ENCODE measurements at places on chromosomes 5 and 9. TPM values are rescaled to one million over a fixed set of nuclear protein-coding genes. Genes with fewer than 3 reads are reported as not detected.

- no peak overlapping the region for H3K4me3 ChIP-seq
- DNase-seq = no peak
- H3K27ac ChIP-seq = no peak overlapping the region
- H3K36me3 ChIP-seq = no peaks in the 10 kb centered on the region
Observed at GRCh38 chr5:21581508-21581907, 1271.6 kb downstream of the CDH12 start.

DNA sequence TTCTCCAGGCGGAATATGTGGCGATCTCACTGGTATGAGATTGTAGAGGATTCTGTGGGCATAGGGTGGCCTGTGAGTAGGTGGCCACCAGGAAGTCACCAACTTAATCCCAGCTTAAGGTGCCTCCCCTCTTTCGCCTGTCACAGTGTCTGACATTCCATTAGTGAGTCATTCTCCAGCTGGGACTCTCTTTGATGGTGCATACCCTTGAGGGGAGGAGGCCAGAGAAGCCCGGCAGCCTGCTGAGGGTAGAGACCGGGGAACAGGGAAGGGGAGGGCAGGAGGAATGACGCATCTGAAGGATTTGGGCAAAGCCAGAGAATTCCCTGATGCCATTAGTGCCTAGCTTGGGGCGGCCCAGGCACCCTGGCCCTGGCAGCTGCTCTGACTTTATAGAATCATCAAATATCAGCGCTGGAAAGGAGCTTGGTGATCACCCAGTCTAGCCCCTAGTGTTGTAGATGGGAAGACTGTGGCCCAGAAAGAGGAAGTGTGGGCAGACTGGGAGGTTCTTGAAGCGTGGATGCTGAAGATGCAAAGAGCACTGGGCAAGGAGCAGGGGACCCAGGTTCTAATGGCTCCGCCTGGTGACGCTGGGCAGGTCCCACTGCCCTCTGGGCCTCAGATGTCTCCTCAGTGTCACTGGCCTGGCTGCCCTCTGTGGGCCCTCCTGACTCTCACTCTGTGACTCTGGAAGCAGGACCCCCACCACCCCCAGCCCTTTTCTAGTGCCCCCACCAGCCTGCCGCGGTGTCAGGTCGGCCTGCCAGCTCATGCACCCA is 41.4 kb downstream of the DAB2IP start:
- no peaks in the 10 kb centered on the region for H3K4me1 ChIP-seq
- no peaks in the 10 kb centered on the region for H3K27me3 ChIP-seq
- DNase-seq = no peak
- H3K36me3 ChIP-seq = no peaks in the 10 kb centered on the region
- no peak overlapping the region for H3K27ac ChIP-seq

DNA sequence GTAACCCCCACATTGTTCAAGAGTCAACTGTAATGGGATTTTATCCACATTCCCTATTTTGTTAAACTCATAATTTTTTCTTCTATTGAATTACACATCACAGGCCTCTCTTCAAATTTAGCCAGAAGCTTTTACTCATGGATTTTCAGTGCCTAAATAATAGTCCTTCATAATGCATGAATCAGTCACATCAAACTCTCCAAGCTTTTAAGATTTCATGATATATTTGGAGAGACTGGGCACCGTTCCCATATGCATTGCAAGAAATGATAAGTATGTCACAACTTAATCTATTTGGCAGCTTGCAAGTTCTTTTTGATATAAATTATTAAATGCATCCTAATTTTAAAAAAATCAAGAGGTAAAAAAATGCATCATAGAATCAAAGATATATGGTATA is 465.9 kb downstream of the DMAC1 start:
- no peak overlapping the region for H3K4me3 ChIP-seq
- DNase-seq = no peak
- H3K27ac ChIP-seq = no peak overlapping the region
- no peaks in the 10 kb centered on the region for H3K27me3 ChIP-seq

DNA sequence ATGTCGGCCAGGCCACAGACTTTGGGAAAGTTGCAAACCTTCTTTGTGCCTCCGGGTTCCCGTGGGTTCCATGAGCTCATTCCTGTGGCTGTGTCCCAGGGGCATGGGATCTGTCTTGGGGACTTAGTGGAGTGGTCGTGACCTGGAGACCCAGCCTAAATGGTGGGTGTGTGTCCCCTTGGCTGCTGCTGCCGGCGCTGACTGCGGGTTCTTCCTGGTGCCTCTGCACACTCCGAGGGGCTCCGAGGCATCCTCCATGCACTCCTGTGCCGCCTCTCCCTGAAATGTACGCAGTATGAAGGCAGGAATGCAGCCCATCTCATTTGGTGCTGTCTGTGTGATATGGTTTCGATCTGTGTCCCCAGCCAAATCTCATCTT is 21.0 kb upstream of the SLC2A6 start:
- no peaks in the 10 kb centered on the region for H3K4me1 ChIP-seq
- DNase-seq = no peak
- H3K27me3 ChIP-seq = no peaks in the 10 kb centered on the region

GRCh38 chr9:119339056-119339455 is 30.2 kb downstream of the BRINP1 start:
- no peaks in the 10 kb centered on the region for H3K27me3 ChIP-seq
- no peaks in the 10 kb centered on the region for H3K36me3 ChIP-seq
- DNase-seq = no peak
- no peak overlapping the region for H3K4me3 ChIP-seq
- no peak overlapping the region for H3K27ac ChIP-seq
- no peaks in the 10 kb centered on the region for H3K4me1 ChIP-seq

- no peaks in the 10 kb centered on the region for H3K4me1 ChIP-seq
- no peaks in the 10 kb centered on the region for H3K36me3 ChIP-seq
- no peak overlapping the region for H3K27ac ChIP-seq
- no peaks in the 10 kb centered on the region for H3K27me3 ChIP-seq
- no peak overlapping the region for H3K4me3 ChIP-seq
- DNase-seq = no peak
Observed at GRCh38 chr5:149767281-149767550, 37.1 kb downstream of the PPARGC1B start.

GRCh38 chr5:98460536-98460935 is 312.9 kb upstream of the RGMB start:
- no peak overlapping the region for H3K4me3 ChIP-seq
- H3K4me1 ChIP-seq = no peaks in the 10 kb centered on the region
- no peak for DNase-seq
- no peak overlapping the region for H3K27ac ChIP-seq

DNA sequence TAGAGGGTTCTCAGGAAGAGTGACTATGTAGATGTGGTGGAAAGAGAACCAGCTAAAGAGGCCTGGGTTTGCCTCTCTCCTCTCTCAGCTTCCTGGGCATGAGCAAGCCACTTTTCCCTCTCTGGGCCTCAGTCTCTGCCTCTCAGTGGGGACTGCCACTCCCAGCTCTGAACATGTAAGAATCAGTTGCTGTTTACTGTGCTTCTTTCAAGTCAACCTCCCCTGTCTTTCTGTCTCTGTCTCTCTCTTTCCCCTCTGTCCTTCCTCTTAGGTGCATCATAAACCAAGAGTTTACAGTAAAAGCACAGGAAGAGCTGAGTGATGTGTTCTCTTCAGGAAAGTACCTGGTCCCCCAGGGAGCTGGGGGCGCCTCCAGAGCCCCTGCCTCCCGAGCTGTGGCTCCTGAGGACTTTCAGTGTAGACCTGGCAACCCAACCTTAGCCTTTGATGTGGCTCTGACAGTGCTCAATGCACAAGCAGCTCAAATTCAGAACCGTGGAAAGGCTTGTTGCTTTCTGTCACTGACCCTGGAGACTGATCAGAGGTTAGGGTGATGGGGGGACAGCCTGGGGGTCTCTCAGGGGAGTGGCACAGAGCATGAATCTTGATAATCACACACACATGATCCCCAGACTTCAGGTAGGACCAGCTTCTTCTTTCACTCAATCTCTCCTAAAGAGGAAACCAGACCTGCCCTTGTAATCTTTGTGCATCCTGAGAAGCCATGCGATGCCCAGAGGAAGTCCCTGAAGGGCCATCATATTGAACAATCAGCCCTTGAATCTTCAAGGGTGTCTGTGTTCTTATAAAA is 59.4 kb upstream of the TNFSF8 start:
- no peaks in the 10 kb centered on the region for H3K27me3 ChIP-seq
- H3K4me1 ChIP-seq = peaks cover 24% of the 10 kb centered on the region
- no peak overlapping the region for H3K4me3 ChIP-seq
- H3K27ac ChIP-seq = peak overlapping the region; percentile 24
- H3K36me3 ChIP-seq = no peaks in the 10 kb centered on the region

PAXX gene
- 68.0 TPM for total RNA-seq

Measured in naive thymus-derived CD4-positive, alpha-beta T cell (primary cell).